G401 (cell line): ENCODE measurements at places on chromosomes 7 and 10.

GRCh38 chr7:22109761-22110160 lies 164.1 kb upstream of the CDCA7L start:
- peak; percentile 36 for DNase-seq

DNA sequence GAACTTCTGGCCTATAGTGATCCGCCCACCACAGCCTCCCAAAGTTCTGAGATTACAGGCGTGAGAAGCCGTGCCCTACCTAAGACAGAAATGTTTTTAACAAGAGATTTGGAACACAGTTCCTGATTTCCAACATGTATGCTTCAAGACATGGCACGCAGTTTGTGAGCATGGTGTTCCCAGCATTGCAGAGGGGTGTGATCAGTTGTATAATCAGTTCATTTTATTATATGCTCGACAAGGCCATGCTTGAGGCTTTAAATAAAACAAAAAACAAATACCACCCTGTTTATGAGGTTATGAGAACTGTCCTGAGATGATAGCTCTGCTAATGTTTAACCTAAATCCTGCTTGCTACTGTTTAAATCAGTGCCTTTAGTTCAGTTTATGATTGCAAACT lies 60.2 kb downstream of the TASOR2 start:
- DNase-seq, result no peak

DNA sequence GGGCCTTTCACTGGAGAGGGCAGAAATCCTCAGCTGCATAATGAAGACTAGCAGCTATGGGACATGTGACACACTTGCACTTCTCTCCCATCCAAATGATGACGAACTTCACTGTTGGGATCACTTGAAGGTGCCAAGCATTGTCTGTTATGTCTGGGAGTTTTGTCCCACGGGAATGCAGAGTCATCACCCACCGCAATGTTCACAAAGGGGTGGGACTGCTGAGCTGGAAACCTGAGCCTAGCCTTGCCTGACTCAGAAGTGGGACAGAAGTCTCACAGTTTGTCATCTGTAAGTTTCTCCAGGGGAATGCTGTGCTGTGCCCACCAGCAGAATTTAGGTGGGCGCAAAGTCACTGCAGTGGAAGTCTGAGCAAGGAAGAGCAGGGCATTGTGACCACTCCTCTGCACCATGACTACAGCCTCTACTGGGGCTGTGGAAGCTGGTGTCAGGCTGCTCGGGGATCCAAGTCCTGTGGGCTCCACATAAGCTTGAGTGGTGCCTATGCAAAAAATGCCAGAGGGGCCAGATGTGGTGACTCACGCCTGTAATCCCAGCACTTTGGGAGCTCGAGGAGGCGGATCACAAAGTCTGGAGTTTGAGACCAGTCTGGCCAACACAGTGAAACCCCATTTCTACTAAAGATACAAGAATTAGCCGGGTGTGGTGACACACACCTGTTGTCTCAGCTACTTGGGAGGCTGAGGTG lies 472.0 kb upstream of the CNTNAP2 start:
- no peak for DNase-seq

GRCh38 chr7:69687739-69688433 lies 89.6 kb downstream of the AUTS2 start:
- DNase-seq, result no peak

DNA sequence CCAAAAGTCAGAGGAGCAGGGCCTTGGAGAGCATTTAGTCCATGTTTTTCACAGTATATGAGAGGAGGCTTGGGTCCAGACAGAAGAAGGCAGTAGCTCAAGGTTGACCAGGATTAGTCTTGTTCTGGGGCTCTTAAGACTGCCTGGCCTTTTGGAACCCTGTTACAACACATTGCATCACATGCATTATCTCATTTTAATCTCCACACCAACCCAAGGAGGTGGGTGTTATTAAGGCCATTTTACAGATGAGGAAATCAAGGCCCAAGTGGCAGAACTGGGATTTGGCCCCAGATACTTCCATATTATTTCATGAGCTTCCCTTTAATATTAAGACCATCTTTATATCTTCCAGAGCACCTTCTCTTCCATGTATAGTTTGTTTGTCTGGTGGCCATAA lies 38.8 kb downstream of the RPS24 start:
- no peak for DNase-seq

GRCh38 chr7:92880212-92881090 lies 44.1 kb upstream of the CDK6 start:
- DNase-seq, result peak; percentile 14

GRCh38 chr10:1366811-1367425 lies 310.7 kb downstream of the WDR37 start:
- no peak for DNase-seq

DNA sequence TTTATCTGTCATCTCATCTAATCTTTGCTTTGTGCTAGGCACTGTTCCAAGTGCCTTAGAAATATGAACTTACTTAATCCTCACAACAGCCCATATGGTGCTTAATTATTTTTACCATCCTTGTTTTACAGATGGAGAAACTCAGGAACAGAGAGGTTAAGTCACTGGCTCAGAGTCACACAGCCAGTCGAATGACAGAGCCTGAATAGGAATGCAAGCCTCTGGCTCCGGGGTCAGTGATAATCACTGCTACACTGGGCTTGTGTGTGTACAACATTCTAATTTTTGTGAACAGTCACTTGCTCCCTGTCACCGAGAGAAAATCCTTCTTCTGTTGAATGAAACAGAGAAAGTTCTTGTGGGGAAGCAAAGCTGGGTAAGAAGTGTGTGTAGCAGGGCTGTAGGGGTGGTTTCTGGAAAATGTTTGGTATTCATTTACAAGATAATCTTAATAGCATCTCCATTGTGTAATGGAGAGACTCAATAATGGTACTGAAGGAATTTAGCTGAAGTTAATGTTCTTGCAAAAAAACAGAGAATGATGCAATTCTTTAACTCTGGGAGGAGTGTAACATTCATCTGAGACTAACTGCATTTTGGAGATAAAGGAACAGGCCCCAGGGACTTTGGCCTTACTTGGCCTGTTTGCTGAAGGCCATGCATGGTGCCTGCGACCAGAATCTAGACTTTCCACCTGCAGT lies 290.6 kb downstream of the FRMD4A start:
- no peak for DNase-seq

GRCh38 chr7:100510437-100511239 lies 26.9 kb downstream of the NYAP1 start:
- DNase-seq, result no peak

DNA sequence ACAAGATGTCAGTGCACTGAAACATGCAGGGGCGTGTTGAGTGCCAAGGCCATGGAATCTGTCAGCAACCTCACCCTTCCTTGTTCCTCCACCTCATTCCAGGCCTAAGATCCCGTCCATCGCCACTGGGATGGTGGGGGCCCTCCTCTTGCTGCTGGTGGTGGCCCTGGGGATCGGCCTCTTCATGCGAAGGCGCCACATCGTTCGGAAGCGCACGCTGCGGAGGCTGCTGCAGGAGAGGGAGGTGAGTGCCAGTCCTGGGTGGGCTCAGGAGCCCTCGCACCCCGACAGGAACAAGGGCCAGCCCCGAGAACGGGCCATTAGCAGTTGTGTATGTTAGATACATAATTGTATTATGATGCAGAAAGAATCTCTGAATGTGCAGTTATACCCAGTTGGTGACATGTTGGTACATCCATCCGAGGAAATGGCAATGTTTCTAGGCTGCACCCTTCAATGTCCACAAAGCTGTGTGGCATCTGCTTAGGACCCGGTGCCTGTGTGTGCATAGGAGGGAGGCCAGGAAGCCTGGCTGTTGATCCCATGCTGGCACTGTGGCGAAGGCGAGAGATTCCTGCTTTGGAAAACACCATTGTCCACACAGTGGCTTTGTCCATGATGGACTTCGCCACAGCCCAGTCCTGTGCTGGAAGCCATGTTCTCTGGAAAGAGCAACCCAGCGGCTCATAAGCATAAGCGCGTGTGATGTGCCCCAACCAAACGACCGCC lies 154.2 kb downstream of the EGFR start:
- DNase-seq, result no peak

DNA sequence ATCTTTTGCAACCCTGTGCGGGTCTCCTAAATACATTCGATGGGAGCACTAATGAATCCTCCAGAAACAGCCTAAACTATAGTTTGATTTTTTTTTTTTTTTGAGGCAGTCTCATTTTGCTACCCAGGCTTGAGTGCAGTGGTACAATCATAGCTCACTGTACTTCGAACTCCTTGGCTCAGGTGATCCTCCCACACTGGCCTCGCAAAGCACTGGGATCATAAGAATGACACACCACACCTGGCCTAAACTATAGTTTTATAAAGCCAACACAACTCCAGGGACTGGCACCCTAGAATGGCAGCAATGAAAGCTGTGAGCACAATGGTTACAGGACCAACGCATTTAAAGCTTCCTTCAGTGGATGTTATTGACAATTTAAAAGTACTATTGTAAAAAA lies 14.5 kb upstream of the JMJD1C start:
- no peak for DNase-seq

GRCh38 chr7:107327986-107328569 lies 141.8 kb upstream of the GPR22 start:
- no peak for DNase-seq

DNA sequence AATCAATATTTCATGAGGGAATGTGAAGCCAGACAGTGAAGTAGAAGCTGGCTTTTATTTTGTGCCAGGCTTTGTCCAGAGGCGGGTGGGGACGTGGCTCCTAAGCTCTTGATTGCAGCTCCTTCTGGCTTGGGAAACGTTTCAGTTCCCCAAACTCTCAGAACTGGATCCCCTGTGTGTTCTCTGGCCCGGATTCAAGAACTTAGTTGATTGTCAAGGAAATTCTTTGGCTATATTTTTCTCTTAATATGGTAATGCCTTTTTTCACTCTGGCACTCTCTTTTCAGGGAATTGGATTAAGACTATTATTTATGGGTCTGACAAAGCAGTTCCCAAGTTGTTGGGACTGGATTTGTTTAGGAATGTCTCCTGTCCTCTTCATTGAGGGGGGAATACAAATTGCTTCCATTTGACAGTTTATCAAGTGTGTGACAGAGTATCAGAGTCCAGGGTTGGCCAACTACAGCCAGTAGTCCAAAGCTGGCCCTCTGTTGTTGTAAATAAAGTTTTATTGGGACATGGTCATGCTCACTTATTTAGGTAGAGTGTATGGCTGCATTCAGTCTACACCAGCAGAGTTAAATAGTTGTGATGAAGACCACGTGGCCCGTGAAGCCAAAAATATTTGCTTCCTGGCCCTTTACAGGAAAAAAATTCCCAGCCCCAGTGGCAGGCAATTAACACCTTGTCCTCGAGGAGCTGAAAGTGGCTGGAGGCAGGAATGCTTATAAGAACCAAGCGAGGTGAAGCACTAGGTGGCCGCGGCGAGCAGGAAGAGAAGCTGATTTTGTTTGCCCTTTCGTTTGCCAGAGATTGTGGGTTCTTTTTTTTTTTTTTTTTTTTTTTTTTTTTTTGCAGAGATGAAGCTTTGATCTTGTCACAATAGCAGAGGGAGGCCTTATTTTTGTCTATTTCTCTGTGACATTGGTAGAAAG lies 34.3 kb downstream of the HTRA1 start:
- no peak for DNase-seq

GRCh38 chr7:32539919-32540531 lies 44.7 kb downstream of the AVL9 start:
- DNase-seq, result no peak

DNA sequence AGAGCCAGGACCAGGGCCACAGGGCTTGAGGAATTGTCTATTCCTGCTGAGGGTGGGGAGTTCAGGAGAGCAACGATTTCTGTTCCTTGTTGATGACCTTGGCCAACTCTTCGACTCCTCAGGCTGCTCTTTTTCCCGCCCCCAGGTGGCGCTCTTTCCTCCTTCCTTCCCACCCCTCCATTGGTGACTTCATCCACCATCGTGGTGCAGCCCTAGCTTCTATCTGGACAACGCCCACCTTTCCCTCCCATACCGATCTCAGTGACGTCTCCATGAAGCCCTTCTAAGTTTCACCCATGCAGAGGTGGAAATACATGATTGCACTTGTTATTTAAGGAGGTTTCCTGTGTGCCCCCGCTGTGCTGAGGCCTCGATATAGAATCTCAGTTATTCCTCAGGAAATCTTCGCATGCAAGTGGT lies 22.1 kb upstream of the CARD11 start:
- no peak for DNase-seq
